ENCODE measurements at places on chromosomes 3 and 15.

- no peak for DNase-seq
Measured at GRCh38 chr3:181892848-181893247, 181.1 kb downstream of the SOX2 start.

- no peak for DNase-seq
Measured at GRCh38 chr15:57472861-57473260, 96.6 kb downstream of the CGNL1 start.

DNA sequence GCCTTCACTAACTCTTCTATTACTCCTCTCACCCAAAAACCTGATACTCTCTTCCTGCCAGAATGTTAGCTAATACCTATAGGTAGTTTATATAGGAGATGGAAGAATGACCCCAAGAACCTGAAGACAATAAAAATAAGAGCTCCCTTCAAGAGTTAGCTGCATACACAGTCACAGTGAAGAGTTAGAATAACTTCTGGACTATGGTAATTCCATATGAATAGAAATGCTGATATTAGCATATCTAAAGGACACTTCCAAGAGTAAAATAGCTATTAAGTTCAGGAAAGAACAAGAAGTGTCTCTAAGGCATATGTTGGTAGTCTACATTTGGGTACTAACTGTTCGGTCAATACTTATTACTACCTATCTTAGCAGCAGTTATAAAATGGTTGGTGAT lies 134.2 kb downstream of the VGLL3 start:
- DNase-seq, result no peak

GRCh38 chr15:38888701-38889221 lies 324.1 kb upstream of the RASGRP1 start:
- DNase-seq, result no peak

DNA sequence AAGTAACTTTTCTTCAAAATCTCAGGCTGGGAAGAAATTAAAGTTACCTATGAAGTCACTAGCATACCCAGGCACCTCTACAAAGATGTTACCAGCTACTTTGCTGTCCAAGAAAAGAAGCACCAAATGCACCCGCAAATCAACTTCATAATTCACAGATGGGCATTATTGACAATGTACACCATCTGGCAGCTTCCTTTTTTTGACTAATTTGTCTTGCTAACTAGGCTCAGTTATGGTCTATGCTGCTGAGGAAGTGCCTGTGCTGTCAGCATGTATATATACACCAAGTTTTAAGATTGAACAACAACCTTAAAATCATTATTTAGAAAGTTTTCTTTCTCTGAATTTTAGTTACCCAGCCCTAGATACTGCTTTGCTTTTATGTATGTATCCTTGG lies 93.8 kb downstream of the NSUN3 start:
- no peak for DNase-seq

DNA sequence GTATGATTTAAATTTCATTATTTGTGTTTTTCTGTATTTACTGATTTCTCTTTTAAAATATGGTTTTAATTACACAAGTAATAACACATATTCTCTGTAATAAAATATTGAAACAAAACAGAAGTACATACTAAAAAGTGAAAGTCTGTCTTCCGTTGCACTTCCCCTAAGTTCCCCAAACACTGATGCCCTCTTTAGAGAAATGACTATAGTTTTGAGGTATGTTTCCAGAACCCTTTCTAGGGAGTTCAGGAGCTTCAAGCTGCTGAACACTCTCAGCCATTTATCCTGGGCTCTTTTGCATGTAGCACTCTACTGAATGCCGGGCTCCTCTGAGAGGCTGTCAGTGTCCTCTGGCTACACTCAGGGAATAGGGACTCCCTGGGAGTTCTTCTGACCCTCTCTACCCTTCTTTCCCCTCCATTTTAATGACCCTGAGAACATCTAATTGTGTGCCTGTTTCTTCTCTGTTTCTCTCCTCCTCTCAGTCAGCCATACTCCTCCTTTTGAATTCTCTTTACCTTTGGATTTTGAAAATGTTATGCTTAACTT lies 60.4 kb upstream of the KCNAB1 start:
- DNase-seq, result no peak

- DNase-seq, result no peak
Measured at GRCh38 chr3:132380920-132381319, 36.4 kb upstream of the DNAJC13 start.

- DNase-seq, result no peak
Measured at GRCh38 chr3:76132154-76132470, 346.8 kb upstream of the ZNF717 start.

DNA sequence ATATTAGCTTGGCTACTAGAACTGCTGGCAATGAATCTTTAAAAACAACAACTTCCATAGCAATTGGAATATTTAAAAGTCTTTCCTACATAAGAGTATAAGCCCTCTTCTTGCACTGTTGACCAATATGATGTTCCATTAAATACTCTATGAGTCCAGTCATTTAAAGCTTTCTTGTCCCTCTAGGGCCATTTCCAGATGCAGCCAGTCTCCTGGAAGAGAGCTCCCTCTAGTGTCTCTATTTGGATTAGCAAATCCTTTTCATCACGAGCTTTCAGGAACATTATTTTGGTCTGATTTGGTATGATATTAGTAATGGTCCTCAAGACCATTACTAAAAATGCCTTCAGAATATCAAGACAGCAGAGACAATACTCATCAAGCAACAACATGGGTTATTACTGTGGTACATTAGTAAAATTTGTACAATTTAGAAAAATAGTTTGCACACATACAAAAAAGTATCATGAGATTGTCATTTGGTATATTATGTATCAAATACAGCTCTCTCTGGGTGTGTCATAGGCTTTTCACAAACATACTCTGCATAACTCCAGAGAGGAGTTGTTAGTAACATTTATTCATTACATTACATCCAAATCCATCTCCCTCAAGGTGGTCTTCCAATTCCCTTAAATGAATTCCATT lies 101.3 kb downstream of the DPH6 start:
- DNase-seq, result no peak

GRCh38 chr3:113533534-113533892 lies 1.2 kb downstream of the SIDT1 start:
- no peak for DNase-seq

DNA sequence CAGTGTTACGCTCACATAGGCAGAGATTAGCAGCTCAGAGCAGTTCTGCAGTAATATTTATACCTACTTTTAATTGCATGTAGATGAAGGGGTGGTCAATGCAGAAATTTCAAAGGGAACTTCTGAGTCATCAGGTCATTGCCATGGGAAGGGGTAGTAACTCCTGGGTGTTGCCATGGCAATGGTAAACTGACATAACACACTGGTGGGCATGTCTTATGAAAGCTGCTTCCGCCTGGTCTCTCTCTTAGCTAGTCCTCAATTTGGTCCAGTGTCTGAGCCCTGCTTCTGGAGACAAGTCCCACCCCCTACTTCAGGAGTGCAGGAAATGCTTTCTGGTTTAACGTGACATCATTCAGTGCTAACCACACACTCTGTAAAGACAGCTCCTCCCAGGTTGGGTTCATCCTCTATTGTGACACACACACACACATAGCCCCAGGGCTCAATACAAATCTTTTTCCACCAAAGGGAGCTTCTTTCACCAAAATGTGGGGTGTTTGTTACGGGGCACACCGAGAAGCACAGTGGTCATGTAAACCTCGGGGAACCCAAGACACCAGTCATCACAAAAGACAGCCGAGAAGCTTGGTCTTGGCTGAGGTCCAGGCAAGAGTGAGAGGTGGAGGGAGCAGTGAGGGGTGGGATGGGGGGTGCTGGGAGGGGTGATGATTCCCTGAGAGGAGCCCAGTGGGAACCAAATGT lies 74.5 kb downstream of the TLE3 start:
- DNase-seq, result no peak

DNA sequence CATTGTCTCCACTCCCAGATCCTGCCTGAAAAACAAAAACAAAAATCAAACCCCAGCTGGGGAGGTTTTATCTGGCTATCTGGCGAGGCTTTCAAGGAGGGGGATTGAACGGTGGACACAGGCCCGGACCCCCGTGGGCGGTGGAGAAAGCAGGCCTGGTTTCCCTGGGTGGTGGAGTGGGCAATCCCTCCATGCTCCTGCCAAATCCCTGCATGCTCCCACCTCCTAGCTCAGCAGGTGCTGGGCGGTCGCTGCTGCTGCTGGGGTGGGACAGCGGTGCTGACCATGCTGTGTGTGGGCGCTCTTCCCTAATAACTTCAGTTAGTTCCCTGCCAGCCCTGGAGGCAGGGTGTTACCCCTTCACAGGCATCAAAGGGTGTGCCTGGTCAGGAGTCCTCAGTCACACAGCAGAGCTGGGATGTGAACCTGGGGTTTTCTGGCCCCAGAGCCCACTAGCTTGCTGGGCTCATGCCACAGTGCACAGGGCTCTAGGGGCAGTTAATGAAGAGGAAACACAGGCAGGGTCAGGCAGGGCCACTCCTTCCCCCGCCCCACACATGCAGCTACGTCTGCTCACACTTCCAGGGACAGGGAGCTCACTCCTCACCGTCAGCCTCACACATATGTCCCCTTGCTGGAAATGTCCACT lies 15.9 kb upstream of the PLXND1 start:
- no peak for DNase-seq

DNA sequence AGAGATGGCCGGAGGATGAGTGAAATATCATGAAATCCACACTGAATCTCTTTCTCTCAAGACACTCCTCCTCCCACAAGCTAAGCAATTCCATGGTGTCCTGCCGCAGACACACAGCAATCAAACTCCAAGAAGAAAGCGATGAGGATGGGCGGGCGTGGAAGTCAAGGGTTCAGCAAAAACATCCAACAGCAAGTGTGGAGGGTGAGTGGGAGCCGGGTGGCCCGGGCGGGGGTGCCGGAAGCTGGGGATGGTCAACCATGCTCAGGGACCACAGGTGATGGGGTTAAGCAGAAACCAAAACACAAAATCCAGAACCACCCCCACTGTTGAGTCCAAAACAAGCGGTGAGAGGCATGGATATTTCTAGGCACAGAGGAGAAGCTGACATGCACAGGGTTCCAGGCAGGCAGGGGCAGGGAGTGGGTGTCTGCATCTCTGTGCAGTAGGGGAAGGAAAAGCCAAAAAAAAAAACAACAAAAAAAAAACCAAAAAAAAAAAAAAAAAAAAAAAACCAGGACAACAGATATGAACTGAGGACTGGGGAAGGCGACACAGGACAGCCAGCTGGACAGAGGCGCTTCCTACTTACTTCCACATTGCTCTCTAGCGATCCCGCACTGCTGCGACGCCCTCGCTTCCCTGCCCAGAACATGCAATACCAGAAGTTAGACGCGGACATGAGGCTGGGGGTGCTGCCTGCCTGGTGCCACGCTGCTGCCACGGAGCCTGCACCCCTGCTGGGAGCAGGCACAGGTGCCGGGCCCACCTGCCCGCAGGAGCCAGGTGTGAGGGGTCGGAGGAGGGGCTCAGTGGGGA lies 61.0 kb upstream of the RPL32 start:
- DNase-seq, result no peak

DNA sequence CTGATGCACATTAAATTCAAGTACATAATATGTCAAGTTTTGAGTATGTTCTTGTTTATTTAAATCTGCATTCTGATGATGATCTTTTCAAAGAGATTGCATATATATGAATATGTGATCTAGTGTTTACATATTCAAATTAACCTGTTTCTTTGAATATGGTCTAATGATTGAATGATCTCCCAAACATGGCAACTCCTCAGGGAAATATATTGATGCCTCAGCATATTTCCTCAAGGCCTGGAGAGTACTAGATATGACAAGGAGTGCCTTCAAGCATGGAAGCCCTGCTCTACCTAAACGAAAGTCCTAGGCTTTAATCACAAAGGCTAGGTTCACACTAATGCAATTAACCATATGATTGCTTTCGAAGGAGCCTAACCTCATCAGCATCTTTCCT lies 532.8 kb downstream of the ZIC1 start:
- DNase-seq, result no peak

- DNase-seq, result no peak
Measured at GRCh38 chr15:98444138-98444537, 204.2 kb upstream of the IGF1R start.

DNA sequence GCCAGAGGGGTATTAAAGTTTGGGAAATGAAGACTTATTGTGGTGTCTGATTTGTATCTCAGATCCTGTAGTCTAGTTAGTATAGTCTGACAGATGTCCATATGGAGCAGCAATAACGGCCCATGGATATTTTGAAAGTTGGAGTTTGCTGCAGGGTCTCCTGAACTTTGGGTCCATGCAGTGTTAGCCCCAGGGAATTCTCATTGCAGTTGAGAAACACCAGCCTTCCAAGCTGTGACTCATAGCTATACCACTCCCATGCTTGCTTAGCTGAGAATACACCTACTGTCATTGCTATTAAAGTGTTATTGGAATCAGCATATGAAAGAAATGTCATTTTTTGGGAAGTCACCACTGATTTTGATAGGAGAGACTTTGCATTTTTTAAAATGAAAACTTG lies 29.2 kb downstream of the TMOD2 start:
- no peak for DNase-seq

DNA sequence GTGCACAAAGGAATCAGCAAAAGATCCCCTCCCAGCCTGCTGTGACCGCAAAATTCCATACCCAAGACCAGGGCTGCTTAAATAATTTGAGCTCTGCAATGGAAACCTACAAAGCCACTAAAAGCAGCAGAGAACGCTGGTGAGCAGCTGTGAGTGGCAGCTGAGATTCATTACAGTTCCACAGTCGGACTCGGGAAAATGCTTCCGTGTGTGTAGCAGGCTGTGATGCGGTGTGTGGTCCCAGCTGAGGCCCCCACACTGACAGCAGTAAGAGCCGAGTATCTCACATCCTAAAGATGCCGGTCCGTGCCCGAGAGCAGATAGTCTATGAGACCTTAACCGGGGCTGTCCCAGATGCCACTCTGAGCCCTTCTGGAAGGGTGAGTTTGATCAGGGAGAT lies 37.4 kb downstream of the TM2D3 start:
- no peak for DNase-seq

- DNase-seq, result no peak
Measured at GRCh38 chr15:88538972-88539371, 7.5 kb downstream of the DET1 start.

DNA sequence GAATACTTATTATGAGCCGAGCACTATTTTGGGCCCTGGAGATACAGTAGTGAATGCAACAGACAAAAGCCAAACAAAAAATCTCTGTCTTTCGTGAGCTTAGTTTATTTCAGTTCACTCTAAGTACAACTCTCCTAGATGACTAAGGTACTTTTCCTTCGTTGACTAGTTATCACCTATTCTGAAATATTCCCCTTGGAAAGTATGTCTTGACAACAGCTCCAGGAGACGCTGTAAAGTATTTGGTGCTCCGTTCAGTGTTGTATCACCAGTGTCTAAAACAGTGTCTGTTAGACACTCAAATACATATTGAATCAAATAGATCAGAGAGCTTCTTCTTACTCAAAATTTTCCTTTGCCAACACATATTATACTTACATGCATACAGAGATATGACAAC lies 119.6 kb downstream of the TFDP2 start:
- DNase-seq, result no peak

- no peak for DNase-seq
Measured at GRCh38 chr15:60733196-60733595, 254.3 kb upstream of the ICE2 start.

- DNase-seq, result no peak
Measured at GRCh38 chr3:160041465-160041864, 52.8 kb downstream of the IL12A start.
